ENCODE measurements at places on chromosomes 5 and 9.

GRCh38 chr9:97808972-97809371, 44.1 kb upstream of the FOXE1 start:
- no peak for DNase-seq

DNA sequence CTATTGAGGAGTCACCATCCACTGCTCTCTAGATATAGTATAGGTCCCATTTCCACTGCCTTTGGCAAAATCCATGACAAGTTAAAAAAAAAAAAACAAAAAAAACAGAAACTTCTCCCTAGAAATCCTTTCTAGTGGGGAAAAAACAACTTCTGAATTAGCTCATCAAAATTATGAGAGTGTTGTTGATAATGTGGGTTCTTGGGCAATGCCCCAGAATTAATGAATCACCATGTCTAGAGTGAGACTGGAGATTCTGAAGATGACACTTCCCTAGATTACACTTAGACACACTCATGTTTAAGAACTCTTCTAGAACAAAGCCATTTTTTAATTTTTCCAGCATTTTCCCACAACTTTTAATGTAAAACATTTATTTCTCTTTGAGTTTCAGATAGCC, 728.0 kb upstream of the C9orf72 start:
- DNase-seq: peak; percentile 1

GRCh38 chr9:17017931-17018491, 116.8 kb upstream of the CNTLN start:
- DNase-seq: peak; percentile 86

DNA sequence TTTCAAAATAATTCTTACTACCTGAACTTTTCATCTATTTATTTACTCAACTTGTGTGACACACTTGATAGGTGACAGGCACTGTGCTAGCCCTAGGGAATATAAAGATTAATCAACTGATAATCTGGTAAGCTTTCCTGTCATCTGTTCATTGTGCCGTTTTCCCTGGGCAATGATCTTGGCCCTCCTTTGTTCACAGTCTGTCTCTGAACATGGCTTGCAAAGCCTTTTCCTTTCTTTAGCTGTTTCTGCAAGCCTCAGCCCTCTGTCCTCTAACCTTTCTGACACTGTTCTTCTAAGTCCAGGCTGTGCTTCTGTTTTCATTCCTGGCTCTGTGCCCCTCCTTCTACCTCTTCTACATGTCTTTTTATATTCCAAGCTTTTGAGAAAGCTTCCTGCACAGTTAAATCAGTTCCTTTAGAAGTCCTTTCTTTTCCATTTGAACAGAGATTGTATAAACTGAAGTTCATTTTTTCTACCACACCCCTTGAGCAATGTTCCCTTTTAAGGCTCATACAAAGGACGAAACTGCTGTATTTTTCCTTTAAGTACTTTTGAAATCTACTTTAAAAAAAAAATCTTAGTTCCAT, 803.0 kb upstream of the ZNF608 start:
- DNase-seq: peak; percentile 65

DNA sequence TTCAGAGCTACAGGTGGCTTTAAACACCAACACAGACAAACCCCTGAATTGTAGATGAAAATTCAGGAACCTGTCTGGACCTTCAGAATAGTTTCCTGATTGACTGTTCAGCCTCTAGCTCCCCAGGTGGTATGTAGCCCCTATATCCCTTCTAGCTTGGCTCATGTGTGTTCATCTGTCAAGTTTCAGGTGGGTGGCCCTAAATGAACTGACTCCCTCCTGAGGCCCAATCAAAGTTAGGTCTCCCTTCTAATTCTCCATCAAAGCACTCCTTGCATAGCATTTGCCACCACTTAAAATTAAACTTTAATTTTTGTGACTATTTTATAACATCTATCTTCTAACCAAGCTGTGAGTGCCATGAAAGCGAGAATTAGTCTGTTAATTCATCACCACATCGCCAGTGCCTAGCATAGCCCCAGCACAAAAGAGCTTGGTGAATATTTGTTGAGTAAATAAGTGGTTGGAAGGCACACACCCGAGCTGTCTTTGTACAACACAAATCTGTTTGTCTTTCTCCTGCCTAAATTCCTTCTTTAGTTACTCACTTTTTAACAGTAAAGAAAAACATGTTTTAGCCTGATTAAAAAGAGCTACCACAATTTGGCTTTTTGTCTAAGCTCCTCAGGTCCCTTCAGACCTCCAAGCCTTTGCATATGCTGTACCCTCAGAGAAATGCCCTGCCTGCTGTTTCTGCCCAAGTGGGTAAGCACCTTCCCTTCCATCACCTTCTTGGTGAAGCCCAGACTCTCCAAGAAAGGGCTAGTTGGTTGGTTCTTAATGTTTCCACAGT, 138.1 kb upstream of the HMHB1 start:
- DNase-seq: peak; percentile 16

DNA sequence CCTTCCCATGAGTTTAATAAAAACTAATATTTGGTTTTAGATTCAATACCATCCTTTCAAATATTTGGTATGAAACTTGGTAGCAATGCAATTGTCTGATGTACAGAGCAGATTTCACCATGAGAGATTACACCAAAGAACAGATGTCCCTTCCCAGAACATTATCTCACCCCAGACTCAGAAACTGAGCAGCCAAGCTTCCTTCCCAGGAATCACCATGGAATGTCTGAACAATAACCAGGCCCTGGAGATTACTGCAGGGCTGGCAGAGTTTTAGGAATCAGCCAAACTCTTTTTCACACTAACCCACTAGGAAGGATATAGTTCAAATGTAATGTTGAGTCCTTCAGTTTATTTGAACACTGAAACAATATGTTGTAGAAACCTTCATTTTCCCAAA, 23.9 kb downstream of the CLTA start:
- no peak for DNase-seq
